Activated CD8-positive, alpha-beta memory T cell treated with anti-CD3 and anti-CD28 coated beads for 1 hour (primary cell): ENCODE measurements at places on chromosomes 5 and 9.

DNA sequence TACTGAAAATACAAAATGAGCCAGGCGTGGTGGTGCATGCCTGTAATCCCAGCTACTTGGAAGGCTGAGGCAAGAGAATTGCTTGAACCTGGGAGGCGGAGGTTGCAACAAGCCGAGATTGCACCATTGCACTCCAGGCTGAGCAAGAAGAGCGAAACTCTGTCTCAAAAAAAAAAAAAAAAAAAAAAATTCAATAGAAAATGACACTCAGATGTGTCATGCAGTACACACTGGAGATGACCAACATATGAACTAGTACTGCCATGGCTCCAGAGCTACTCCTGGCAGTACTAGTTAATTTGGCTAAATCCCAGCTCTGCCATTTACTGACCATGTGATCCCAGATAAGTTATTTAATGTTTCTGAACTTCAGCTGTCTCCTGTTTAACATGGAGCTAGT, 7.3 kb downstream of the ATOX1 start:
- DNase-seq, result no peak

GRCh38 chr5:156934450-156935211, 28.4 kb downstream of the TIMD4 start:
- peak; percentile 8 for DNase-seq

GRCh38 chr5:61635271-61635670, 303.2 kb downstream of the ZSWIM6 start:
- no peak for DNase-seq

DNA sequence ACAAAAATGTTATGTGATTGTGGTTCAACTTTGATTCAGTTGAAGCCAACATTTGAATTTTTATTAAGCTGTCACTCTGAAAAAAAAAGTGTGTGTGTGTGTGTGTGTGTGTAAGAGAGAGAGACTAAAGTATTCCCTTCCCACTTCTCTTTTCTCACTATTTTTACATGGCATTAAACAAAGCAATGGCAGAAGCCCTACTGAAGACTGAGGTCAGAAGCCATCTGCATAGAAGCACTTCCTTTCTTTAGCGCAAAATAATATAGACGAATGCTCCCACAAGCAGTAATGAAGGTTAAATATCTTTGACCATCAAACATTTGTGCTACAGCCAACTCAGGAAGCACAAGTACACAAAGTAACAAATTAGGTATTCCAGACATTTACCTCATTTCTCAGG, 540.5 kb downstream of the KCTD16 start:
- DNase-seq, result no peak

DNA sequence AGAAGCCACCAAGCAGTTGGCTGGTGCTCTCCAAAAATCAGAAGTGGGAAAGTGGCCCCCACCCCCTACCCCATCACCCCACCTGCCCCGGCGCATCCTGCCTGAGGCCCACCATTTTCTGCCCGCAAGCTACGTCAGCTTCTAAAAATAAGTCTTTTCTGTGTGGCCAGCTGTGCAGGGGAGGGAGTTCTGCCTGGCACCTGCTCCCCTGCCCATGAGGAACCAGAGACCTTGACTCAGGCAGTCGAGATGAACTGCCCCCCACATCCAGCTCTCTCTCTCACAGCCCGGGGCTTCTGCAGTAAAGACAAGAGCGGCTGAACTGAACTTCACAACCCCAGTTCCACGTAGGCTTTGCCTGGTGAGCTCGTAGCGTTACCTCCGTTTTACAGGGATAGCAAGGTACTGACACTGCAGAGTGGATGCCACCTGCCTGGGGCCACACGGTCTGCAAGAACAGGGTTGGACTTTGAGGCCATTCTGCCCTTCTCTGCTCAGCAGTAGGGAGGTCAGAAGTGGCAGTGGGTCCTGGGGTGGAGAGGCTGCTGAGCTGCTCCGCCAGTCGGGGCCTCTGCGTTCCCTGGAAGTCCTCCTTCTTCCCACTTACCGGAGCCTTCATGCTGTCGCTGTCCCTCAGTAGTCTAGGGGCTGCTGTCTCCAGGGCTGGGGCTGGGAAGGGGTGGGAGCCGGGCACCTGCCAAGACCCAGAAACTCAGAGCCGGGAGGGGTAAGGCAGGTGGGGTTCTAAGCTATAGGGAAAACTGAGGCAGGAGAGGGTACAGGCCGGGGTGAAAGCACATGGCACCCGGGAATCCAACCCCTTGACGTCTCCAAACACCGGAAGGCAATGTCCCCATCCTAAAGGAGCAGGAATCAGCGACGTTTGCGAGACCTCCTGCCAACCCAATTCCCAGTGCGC, 781 bp downstream of the ST6GALNAC4 start:
- DNase-seq, result no peak

DNA sequence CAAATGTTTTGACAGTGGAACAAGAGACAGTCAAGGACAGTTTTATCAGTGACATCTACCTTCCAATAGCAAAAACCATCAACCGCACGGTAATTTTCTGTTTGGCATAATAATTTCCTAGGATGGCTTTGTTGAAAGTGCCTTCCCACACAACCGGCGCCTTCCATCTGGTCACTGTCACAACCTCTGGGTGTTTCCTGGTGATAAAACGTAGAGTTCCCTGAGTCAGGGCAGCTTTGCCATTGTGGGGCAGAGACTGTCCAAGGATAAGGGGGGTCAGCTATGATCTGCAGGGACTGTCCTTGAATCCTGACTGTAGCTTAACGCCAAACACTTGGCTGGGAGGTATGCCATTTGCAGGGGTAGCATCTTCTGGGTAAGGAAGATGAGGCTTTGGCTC, 47.6 kb downstream of the GGTA1 start:
- DNase-seq, result no peak

- DNase-seq, result no peak
Measured at GRCh38 chr5:2164586-2164985, 281.9 kb upstream of the IRX4 start.

- peak; percentile 44 for DNase-seq
Measured at GRCh38 chr5:132294728-132295504, 722 bp downstream of the SLC22A4 start.

DNA sequence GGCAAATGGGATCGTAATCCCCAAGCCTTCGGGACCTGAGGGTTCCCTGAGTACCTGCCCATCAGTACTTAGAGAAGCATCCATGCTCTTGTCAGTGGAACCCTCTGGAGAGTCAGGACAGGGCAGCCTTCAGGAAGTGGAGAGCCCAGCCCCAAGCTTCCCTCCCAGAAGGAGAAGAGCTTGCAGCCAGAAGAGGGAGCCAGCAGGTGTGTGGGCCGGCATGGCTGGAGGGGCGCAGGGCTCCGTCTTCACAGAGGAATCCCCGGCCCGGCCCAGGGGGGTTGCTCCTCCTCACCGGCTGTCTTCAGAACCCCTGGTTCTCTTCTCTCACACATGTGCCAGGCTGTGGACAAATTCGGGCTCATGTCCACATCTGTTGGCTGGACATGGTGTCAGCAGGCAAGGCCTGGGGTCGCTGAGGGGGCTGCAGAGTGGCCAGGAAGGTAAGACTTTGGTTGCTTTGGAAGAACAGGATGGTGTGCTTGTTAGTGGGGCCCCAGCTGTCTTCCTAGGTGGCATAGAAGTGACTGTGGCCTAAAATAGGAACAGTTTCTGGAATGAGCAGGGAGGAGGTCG, 58.9 kb upstream of the RXRA start:
- no peak for DNase-seq

GRCh38 chr9:69785757-69786156, 25.9 kb upstream of the PTAR1 start:
- no peak for DNase-seq

DNA sequence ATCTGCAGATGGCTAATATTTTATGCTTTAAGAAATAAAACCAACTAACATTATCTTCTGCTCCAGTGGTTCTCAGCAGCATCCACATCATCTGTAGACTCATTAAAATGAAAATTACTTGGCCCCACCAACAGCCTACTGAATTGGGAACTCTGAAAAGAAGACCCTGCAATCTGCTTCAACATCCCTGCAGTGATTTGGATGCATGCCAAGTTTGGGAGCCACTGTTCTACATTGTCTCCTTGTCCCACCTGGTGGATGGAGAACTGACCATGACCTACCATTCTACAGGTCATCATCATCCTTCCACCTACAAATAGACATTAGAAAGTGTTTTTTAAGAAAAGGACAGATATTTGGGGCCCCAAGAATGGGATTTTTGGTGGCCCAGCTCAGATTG, 71.1 kb downstream of the ACER2 start:
- no peak for DNase-seq

GRCh38 chr9:94918038-94918753, 191.7 kb downstream of the AOPEP start:
- DNase-seq, result no peak

GRCh38 chr5:116445311-116445710, 129.3 kb downstream of the SEMA6A start:
- no peak for DNase-seq

GRCh38 chr9:100196215-100196614, 97.2 kb downstream of the INVS start:
- DNase-seq, result no peak

GRCh38 chr5:171771856-171772255, 13.8 kb upstream of the SMIM23 start:
- no peak for DNase-seq

DNA sequence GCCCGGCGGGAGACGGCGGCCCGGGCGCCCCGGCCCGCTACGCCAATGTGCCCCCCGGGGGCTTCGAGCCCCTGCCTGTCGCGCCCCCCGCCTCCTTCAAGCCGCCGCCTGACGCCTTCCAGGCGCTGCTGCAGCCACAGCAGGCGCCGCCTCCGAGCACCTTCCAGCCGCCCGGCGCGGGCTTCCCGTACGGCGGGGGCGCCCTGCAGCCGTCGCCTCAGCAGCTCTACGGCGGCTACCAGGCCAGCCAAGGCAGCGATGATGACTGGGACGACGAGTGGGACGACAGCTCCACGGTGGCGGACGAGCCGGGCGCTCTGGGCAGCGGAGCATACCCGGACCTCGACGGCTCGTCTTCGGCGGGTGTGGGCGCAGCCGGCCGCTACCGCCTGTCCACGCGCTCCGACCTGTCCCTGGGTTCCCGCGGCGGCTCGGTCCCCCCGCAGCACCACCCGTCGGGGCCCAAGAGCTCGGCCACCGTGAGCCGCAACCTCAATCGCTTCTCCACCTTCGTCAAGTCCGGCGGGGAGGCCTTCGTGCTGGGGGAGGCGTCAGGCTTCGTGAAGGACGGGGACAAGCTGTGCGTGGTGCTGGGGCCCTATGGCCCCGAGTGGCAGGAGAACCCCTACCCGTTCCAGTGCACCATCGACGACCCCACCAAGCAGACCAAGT, 723 bp downstream of the SNX18 start:
- no peak for DNase-seq

GRCh38 chr5:150052956-150053712, 33.2 kb downstream of the CSF1R start:
- DNase-seq, result no peak

DNA sequence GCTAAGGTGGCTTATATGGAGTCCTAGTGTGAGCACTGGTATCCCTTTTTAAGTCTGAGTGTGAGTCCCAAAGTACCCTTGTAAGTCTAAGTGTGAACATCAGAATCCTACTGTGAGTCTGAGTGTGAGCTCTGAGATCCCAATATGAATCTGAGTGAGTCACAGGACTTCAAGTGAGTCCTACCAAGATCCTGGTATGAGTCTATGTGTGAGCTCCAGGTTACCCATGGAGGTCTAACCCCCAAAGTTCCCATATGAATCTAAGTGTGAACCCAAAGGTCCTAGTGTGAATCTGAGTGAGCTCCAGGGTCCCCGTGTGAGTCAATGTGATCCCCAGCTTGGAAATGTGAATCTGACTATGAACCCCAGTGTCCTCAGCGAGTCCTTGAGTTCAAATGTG, 2.3 kb downstream of the CNTFR start:
- DNase-seq, result no peak
